ENCODE measurements at places on chromosomes 4 and X.

GRCh38 chr4:77367638-77368037, 210.6 kb downstream of the CCNG2 start:
- DNase-seq, result no peak

- DNase-seq, result no peak
These were observed 433 bp upstream of the ADH6 start for GRCh38 chr4:99219479-99219878.

GRCh38 chrX:925652-926061, 286.8 kb downstream of the CRLF2 start:
- DNase-seq, result no peak

DNA sequence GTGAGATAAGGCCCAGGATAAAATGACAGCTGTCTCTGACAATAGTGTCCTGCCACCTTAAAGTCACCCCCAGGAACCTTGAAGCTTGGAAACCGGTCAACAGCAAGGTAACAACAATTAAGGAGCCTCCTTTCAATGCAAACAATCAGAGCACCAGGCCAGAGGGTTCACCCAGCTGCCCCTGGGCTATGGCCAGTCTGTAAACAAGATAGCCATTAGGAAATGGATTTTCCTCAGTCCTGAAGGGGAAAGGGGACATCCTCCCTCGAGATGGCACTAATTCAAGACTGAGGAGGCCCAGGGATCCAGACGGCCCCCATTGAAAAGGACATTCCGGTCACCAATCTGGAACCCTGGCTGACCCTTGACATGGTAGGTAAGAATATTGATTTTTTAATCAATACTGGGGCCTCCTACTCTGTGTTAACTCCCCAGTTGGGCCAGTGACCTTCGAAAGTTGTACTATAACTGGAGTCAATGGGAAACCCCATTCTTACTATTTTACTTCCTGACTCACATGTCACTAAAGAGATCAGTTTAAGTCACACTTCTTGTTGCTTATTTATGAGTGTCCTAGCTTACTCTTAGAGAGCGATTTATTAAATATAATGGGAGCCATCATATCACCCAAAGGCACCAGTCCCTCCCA, 61.7 kb upstream of the CT45A1 start:
- DNase-seq, result no peak

DNA sequence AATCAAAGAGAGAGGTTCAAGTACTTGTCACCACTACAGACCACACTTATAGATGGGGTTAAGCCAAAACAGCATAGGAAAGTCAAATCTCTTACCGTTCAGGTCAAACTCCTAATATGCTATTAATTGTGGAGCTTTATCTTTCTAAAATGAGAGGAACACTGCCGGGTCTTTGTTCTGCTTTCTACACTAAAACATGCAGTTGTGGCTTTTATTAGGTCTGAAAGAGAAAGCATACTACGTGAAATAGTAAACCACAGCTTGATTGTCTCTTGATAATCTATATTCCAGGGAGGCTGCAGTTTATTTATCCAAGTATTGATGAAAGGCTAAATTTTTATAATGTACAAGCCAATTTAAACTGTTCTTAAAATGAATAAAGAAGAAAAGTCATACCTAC, 12.3 kb upstream of the INPP4B start:
- no peak for DNase-seq

- DNase-seq, result no peak
These were observed 191.0 kb upstream of the EMCN start for GRCh38 chr4:100708776-100709175.

- no peak for DNase-seq
These were observed 88.9 kb downstream of the RASL11B start for GRCh38 chr4:52951016-52951415.

- DNase-seq, result no peak
These were observed 27.8 kb upstream of the SLC25A6 start for GRCh38 chrX:1419545-1420355.

DNA sequence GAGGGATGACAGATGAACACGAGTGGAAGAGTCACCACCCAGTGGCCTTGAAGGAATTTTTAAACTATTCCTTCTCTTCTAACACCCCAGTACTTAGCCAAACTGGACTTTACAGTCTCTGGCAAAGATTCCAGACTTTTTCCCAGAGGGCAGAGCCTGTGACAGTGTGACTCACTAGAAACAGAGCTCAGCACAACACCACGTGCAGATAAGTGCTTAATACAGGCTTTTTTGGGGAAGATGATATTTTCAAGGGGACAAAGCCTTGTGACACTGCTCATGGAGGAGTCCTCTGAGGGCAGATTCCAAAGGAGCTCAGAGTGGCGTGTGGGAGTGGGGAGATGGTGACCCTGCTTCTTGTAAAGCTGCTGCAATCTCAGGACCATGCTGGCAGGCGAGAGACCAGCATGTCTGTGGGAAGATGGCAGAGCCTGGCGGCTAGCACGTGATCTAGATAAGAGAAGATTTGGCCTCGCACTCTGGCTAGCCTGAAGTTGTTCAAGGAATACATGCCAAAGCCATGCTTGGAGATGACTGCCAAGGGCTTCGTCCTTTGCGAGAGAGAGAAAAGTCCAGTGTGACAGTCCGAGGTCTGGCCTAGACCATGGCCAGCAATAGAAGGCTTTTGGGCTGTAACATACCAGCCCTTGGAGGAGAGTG, 2.4 kb downstream of the RAB33A start:
- DNase-seq, result no peak
